Dorsolateral prefrontal cortex (tissue), 122 donors: ENCODE measurements at places on chromosomes 16 and 17. TPM values are rescaled to one million over a fixed set of nuclear protein-coding genes. Genes with fewer than 3 reads are reported as not detected.

DNA sequence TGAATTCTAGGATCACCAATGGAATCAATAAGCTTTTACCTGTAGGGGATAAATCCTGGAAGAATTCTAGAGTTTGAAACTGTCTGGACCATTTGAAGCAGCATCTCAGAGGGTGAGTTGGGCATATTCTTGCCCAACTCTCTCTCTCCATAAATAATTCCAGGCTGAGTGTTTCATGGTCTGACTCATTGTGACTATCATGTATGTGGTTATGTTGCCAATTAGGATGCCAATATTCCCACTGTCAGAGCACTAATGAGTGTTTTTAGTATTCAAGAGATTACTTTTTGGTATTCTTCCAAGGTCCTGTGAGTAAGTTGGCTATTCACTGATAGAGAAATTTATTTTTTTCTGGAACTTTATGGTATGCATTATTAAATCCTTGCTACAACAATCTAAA lies 456.9 kb downstream of the TOX3 start:
- DNase-seq, result no peak

- DNase-seq, result no peak
Measured at GRCh38 chr17:81015136-81015535, 19.8 kb upstream of the BAIAP2 start.

- DNase-seq, result no peak
Measured at GRCh38 chr17:7004398-7005253, 7.8 kb upstream of the RNASEK start.

GRCh38 chr16:67055712-67056487 lies 27.0 kb downstream of the CBFB start:
- DNase-seq, result no peak

DNA sequence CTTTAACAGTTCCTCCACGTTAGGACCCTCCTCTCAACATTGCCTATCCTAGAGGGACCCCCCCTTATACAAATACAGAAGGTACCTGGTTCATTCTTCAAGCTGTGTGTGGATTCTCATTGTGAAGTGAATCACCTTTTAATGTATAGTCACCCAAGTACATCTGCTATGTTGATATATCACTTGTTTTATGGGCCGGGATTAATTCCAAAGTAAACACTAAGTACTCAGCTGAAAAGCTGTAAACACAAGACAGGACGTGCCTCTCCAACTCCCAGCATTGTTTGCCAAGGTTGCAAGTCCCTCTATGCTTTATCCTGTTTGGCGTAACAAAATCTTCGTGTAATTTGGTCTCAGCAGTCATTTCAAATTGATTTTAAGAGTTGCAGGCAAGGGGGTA lies 123.6 kb downstream of the RBFOX1 start:
- DNase-seq, result no peak

DNA sequence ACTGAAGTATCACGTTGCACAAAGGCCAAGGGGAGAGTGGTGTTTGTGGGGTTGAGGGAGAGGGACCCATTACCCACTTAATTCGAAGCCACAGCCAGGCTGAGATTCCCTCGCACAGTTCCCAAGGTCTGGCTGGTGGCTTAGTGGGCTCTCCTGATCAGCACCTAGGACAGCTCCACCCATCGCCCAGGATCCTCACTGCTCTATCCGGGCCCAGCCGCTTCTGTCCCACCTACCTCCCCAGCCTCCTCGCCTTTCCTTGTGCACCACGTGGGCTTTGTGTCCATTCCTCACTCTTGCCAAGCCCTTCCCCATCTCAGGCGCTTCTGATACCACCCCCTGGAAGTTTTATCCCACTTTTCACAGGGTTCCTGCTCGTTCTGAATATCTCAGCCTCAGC lies 163.5 kb downstream of the CCT6B start:
- no peak for DNase-seq

GRCh38 chr17:50272711-50273653 lies 1.3 kb upstream of the TMEM92 start:
- peak; percentile 54 for DNase-seq

GRCh38 chr17:73998653-73999645 lies 204.5 kb upstream of the RPL38 start:
- DNase-seq, result no peak

- DNase-seq, result no peak
Measured at GRCh38 chr16:51854401-51854951, 692.5 kb downstream of the TOX3 start.

DNA sequence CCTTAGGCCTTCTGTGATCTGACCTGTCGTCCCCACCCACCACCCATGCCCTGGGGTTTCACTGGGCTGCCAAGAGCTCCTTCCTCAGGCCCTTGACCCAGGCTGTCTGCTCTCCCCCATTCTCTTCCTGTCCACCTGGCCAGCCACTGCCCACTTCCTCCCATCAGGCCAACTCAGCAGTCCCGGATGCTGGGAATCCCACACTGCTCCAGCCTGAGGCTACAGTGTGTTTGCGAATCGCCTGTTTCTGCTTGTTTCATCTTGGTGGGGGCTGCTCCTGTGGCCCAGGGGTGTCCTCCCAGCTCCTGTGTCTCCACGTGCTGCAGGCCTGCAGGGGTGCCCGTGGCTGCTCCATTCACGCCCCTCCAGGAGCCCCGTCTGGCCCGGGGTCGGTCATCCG lies 839 bp upstream of the METRN start:
- no peak for DNase-seq

DNA sequence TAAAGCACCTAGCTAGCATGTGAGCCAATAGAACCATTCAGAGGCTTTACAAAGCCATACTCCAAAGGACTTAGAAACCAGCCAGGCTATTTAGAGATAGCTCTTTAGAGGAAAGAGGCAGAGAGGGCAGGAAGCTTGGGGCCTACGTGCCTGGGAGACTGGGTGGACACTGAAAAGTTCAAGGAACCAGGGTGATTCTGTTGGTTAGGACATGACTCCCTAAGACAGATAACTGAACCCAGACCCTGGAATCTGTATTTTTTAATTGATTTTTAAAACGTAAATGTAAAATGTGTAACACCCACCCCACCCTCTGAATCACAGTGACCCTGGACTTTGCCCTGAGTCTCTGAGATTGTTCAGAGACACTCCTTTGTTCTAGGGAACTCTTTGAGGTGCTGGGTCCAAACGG lies 16.1 kb upstream of the GNA13 start:
- no peak for DNase-seq

DNA sequence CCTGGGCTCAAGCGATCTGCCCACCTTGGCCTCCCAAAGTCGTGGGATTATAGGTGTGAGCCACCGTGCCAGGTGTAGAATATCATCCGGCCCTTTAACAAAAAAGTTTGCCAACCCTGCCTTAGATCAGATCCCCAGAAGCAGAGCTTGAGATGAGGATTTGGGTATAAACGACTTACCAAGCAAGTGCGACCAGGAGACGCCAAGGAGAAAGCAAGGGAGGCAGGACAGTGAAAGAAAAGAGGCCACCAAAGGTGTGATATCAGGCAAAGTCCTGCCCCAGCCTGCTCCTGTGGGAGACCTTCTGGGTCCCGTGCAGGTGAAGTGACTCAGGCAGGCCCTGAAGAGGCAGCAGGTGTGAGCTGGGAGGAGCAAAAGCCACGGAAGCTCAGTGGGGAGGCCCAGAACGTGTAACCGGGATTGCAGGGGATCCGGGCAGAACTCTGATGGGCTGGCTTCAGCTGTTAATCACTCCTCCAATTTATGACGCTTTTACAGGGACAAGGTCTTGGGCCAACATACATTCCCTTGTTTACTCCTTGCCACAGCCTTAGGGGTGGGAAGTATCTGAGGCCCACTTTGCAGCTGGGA lies 14.1 kb upstream of the CALB2 start:
- no peak for DNase-seq

GRCh38 chr17:71765437-71765836 lies 355.4 kb upstream of the SOX9 start:
- no peak for DNase-seq

- DNase-seq, result no peak
Measured at GRCh38 chr17:58960068-58960467, 146.6 kb downstream of the TRIM37 start.

DNA sequence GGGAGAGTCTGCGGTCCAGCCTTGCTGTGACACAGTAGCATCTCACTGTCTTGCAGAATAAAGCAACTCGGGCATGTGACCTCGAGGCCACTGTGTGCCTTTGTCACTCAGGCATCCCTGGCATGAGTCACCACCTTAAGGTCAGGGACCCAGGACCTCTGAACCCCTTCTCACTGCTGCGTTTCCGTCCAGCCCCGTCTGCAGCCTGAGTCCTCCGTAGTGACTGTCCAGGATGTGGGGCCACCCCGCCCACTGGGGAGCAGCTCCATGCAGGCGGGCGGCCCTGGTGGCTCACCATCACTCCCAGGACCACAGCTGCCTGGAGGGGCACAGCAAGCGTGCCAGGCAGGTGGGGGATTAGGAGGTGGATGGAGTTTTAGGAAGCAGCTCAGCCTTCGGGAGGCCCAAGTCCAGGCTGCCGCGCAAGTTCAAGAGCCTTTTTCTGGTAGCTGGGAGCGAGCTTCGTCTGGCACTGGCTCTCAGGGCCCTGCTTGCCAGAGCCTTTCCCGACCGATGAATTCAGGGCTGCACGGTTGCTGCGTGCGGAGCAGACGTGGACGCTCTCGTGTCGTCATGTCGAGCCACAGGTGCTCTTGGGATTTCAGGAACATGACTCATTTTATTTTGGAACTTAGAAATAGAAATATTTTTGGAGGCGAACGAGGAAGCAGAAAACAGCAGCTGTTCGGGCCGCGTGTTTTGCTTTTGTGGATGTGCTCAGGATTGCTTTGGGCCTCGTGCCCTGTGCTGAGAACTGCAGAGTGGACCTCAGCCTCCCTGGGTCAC lies 16.8 kb downstream of the KCTD5 start:
- DNase-seq, result peak; percentile 75

DNA sequence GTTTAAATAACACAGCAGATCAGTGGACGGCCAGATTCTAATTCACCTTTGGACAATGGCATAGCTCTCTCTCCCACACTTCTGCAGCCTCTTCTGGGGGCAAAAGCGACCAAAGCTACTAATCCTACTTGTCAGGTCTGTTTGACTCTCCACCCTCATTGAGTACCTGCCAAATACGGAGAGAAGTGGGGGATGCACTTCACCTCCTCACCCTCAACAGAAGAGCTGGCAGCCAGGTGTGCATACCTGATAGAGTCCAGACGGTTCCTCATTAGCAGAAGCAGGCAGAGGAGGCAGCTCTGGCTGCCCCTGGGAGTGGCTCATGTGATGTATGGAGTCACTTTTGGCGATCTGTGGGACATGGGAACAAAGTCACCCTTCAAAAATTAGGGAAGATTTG lies 4.9 kb downstream of the DNAH3 start:
- DNase-seq, result no peak

DNA sequence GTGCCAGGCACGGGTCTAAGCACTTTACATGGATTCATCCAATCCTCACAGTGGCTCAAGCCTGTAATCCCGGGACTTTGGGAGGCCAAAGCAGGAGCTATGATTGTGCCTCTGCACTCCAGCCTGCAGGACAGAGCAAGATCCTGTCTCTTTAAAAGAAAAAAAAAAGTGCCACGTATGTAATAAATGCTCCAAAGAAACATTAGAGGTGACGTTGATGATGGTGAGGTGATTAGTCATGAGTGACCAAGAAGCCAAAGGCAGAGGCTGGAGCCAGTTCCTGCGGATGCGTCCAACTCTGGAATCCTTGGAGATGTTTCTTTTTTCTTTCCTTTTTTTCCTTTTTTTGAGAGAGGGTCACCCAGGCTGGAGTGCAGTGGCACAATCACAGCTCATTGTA lies 59.4 kb upstream of the SIAH1 start:
- DNase-seq, result no peak

GRCh38 chr17:42016411-42016831 lies 818 bp downstream of the DNAJC7 start:
- no peak for DNase-seq

- DNase-seq, result no peak
Measured at GRCh38 chr17:917941-918740, 61.4 kb downstream of the NXN start.

GRCh38 chr16:3028716-3029319 lies 5.0 kb downstream of the THOC6 start:
- DNase-seq, result no peak

GRCh38 chr17:57935833-57936807 lies 19.1 kb downstream of the CUEDC1 start:
- DNase-seq, result peak; percentile 51

DNA sequence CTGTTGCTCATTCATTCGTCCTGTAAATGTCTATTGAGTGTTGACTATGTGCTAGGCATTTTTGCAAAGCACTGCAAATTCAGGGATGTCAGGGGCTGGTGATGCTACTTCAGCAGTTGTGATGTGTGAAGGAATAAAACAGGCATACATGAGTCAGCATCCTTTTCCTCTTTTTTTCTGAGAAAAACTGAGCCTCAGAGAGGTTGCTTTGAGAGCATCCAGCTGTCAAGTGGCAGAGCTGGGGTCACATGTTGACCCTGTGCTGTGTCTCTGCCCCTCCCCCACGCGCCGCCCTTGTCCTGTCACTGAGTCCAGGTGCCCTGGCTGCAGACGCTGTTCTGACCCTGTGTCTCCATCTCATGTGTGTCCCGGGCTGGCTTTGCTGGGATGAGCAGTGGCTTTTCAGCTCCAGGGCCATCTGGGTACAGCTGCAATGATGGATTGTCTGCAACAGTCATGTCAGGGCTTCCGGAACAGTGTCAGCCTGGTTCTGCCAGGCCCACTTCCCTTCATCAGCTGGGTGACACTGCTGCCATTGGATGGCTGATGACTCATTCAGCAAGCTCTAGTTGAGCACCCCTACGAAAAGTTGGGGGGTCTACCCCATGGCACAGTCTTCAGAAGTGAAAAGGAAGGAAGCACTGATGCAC lies 14.9 kb downstream of the SEC14L5 start:
- peak; percentile 76 for DNase-seq

DNA sequence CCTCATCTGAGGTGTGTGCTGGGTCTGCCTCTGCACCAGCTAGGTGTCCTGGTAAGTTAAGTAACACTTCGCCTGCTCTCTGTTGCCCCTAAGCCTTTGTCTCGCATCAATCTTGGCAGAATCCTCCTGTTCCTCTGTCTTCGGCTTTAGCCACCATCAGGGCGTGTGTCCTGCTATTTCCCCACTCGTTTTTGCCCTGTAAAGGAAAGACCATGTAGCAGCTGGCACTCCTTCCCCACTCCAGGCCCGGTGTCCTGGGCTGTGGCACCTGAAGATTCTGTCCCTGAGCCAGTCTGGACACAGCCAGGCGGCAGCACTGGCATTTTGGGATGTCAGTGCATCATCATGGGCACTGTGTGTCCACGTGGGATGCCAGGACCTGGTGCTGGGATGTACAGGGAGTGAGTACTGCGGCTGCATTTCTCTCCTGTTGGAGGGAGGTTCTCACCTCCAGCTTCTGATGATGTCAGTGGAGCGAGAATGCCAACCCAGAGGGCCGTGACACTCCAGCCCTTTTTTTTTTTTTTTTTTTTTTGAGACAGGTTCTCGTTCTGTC lies 26.2 kb upstream of the FOXK2 start:
- no peak for DNase-seq

- DNase-seq, result no peak
Measured at GRCh38 chr16:11211061-11211976, 44.7 kb downstream of the SOCS1 start.

Gene SYCE1L
- 7.2 TPM for total RNA-seq

Gene BCO1
- 0.81 TPM for total RNA-seq

Gene C17orf78
- total RNA-seq, result not detected

Gene GUCY2D
- total RNA-seq, result not detected

Gene EPN2
- total RNA-seq, result 117 TPM

Gene CRISPLD2
- 22.8 TPM for total RNA-seq

Gene PHAF1
- 26.7 TPM for total RNA-seq
